ENCODE measurements at places on chromosomes 2 and 18.

DNA sequence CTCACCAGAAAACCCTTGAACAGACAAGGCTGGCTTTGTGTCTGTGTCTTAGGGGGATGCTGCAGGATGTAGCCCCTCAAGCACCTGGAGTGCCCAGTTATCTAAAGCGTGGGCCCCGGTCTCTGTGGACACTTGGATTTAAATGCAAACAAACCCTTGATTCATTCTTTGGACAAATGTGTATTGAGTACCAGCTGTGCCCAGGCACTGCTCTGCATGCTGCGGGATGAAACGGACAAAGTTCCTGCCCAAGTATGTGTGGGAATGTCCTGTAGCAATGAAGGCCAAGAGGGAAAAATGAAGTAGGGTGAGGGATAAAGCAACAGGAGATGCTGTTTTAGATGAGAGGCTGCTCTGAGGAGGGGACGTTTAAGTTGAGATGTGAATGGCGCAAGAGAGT, 53.9 kb downstream of the BOLA3 start:
- DNase-seq, result no peak

GRCh38 chr2:47530105-47530760, 127.3 kb downstream of the MSH2 start:
- no peak for DNase-seq

DNA sequence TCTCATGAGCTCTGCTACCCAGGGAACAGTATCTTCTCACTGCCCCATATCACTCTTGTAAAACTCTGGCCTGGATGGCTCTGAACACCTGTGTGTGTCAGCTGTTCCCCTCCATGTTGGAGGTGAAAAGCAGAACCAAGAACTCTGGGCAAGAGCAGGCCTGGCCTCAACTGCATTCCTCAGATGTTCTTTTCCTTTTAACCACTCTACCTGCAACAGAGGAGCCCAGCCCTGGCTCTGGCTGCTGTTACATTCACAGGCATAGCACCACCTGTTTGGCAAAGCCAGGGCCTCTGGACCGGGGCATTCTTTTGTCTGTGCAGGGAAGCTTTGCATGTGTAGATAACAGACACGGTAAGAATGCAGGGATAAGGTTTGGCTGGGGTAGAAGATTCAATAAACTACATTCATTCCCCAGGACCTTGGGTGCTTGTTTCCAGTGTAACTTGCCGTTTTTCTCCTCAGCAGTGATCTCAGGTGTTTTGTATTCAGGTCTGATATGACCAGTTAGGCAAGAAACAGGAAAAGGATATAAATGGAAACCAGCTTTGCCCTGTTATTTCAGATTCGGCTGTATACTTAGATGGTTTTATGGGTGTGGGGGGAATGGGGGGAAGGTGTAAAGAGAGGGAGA, 95.1 kb downstream of the SPTBN1 start:
- DNase-seq, result no peak

- no peak for DNase-seq
Measured at GRCh38 chr2:142987044-142987443, 109.6 kb downstream of the KYNU start.

DNA sequence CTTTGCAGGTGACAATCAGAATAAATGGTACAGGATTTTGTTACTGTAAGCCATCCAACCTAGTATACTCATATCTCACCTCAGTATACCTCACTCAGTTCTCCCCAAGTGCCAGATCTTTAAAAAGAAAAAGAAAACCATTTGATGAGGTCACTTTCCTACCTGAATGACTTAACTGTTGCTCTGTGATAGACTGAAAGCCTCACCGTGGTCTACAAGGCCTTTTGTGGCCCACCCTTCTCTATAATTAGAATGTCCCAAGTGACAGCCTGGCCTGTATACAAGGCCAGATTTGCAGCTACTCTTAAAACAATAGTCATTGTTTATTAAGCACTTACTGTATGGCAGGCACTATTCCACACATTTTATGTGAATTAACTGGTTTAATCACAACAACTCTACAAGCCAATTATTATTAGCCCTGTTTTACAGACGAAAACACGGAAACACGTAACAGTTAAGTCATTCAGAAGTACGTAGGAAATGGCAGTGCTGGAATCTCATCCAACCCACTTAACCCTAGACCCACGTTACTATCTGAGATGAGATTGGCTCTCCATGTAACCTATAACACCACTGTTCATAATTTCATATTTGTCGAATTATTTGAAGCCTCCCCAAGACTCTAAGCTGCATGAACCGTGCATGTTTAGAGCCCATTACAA, 28.3 kb downstream of the PKP4 start:
- DNase-seq, result no peak

DNA sequence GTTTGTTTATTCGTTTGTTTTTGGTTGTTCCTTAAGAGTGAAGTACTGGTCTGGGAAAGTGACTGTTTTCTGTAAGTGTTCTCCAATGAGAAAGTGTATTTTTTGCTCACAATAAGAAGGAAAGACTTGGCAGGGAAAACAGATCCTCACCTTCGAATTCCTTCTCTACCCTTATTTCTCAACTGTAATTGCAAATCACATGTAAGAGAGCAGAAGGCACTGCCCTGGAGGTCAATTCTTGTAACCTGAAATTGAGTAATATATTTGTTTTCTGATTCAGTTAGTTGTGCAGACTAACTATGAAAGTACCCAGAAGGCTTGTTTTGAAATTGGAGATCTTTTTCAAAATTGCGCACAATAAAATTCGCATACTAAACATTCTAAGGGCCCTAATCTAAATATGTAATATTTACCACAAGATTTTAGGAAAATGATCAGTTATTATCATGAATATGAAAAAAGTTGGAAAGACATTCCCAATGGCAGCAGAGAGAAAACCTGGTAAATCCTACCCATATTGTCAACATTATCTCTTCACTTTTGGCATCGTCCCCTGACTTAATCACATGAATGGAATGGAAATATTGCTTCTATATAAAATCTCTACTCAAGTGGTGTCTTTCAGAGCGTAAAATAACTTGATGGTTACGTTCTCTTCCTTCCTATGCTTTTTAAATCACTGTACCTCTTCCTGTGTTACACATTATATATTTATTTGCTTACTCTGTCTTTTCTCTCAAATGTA, 24.1 kb downstream of the TFPI start:
- no peak for DNase-seq

DNA sequence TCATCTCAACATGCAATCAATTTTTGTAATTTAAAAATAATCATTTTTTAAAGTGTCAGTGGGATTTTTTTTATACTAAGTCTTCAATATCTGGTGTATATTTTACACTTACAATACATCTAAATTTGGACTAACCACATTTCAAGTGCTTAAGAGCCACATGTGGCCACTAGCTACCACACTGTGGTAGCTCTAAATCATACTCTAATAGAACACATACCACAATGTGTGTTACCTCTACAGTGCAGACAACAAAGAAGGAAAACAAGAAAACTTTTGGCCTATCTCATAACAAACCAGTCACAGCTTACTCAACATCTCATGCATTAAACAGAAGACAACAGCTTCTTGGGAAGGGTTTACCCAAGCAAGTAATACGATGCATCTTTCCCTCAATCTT, 24.5 kb downstream of the PIAS2 start:
- no peak for DNase-seq

DNA sequence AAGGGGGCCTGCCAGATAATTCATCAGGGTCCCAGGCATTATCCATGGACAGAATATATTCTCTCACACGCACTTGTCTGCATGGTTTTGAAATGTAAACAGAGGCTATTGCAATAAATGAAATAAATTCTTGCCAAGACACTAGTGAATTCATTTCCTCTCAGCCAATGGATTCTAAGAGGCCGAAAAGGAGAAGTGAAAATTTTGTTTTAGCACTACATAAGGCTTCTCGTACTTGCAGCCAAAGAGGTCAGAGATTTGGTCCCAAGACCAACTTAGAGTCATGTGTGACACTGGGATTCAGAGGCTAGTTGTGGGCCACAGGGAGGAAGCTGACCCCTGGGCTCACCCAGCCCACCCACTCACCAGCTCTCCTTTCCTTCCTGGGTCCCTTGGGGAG, 184.1 kb upstream of the GLI2 start:
- DNase-seq, result no peak

GRCh38 chr2:79977792-79978191, 326.8 kb downstream of the LRRTM1 start:
- no peak for DNase-seq

DNA sequence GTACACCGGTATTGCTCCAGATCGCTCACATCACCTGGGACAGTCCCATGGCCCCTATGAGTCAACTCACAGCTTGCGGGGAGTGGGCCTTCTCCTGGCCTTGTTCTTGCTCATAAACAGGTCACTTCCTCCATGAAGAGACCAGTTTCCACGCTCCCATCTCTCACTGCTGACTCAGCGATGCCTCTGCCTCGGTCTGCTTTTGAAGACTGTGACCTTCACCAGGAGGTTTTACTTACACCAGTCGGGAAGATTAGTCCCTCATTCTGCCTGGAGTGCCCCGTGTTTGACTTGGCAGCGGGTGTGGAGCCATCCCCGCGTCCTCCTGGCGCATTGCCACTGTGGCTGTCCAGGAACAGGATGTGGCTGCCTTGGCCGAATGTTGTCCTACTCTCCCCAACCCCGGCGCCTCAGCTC, 159.8 kb downstream of the RHBDD1 start:
- no peak for DNase-seq

- no peak for DNase-seq
Measured at GRCh38 chr2:1282552-1282951, 130.7 kb upstream of the TPO start.

DNA sequence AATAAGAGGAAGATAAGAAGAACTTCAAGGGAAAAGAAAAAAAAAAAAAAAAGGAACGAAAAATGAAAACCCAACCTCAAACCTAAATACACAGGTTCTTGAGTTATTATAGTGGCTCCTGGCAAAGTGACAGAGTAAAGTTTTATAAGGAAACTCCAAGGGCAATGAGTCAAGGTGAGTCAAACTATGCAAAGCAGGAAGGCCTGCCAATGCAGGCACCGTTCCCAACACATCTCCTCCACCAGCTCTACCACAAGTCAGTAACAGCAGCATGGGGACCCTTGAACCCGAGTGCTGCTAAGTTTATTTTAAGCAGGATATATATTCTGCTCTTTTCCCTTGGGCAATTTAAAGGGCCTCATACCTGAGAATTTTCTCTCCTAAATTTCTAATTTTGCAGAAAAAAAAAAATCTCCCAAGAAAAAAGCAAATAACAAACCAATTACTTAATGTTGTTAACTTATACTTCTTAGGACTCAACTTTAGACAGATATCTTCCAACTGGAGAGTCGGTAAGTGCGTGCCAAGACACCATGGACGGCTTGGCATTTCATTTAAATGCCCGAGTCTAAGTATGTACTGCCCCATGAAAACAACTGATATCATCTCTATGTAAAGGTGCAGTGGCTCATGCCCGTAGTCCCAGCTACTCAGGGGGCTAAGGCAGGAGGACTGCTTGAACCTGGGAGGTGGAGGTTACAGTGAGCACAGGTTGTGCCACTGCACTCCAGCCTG, 75.7 kb upstream of the TFCP2L1 start:
- no peak for DNase-seq

DNA sequence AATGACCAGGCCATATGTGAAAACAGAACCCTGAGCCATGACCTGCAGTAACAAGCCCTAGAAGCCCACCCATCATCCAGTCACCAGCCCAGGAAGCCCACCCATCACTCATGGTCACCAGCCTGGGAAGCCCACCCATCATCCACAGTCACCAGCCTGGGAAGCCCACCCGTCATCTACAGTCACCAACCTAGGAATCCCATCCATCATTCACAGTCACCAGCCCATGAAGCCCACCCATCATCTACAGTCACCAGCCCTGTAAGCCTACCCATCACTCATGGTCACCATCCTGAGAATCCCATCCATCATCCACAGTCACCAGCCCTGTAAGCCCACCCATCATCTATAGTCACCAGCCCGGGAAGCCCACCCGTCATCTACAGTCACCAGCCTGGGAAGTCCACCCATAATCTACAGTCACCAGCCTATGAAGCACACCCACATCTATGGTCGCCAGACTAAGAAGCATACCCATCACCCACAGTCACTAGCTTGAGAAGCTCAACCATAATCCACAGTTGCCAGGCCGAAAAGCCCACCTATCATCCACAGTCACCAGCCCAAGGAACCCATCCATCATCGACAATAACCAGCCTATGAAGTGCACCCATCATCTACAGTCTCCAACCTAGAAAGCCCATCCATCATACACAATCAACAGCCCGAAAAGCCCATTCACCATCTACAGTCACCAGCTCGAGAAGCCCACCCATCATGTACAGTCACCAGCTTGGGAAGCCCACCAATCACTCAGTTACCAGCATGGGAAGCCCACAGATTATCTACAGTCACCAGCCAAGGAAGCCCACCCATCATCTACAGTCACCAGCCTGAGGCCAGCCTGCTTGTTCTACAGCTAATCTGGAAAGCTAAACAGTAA, 91.9 kb downstream of the TWIST2 start:
- DNase-seq, result no peak

DNA sequence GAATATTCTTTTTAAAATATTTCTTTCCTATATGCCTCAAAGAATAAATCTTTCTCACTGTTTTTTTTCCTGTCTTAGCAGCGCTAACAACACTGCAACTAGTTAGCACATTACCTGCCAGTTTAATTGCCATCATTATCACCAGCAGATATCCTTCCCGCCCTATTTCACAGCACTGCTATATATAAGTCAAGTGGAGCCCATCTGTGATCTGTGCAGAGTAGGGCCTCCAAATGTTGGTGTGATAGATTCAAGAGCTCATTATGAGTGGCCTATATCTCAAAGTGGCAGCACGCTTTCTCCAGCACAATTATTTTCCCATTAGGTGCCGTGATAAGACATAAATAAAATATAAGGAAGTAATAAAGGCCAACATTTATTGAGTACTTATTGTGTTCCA, 19.8 kb upstream of the RGPD4 start:
- DNase-seq, result no peak

GRCh38 chr2:9422321-9423099, 818 bp downstream of the ITGB1BP1 start:
- DNase-seq, result peak; percentile 4

GRCh38 chr2:192741889-192742288, 547.2 kb upstream of the TMEFF2 start:
- no peak for DNase-seq

GRCh38 chr2:46983065-46983801, 67.6 kb upstream of the MCFD2 start:
- DNase-seq, result no peak

- DNase-seq, result peak; percentile 51
Measured at GRCh38 chr2:30235008-30235655, 3.8 kb downstream of the LBH start.

- no peak for DNase-seq
Measured at GRCh38 chr18:8301427-8302172, 307.6 kb upstream of the RAB12 start.

DNA sequence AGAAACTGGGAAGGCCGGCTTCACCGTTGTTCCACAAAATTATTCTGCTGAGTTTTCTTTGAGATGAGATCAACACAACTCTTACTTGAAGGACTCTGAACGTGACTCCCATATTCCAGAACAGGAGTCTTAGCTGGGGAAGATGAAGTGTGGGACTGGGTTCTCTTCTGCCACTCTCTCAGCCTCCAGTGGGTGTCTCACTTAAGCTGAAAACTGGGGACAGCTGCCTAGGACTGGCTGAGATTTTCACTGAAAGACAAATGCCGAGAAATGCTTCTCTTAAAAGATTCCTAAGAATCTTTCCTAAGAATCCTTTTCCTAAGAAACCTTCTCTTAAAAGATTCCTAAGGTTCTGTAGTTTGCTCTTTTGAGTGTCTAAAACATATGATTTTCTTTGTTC, 156.6 kb upstream of the LHCGR start:
- DNase-seq, result no peak
